ENCODE measurements at places on chromosomes 6 and 20. TPM values are rescaled to one million over a fixed set of nuclear protein-coding genes. Genes with fewer than 3 reads are reported as not detected.

- no peak for DNase-seq
Observed at GRCh38 chr20:59836767-59837166, 96.7 kb downstream of the SYCP2 start.

Gene SLC23A2
- polyA plus RNA-seq: 9.7 TPM

- DNase-seq: no peak
Observed at GRCh38 chr6:5598123-5598522, 336.8 kb downstream of the FARS2 start.

Gene ARFGEF3
- polyA plus RNA-seq: 7.6 TPM

- no peak for DNase-seq
Observed at GRCh38 chr6:17971128-17972073, 16.0 kb downstream of the KIF13A start.

DNA sequence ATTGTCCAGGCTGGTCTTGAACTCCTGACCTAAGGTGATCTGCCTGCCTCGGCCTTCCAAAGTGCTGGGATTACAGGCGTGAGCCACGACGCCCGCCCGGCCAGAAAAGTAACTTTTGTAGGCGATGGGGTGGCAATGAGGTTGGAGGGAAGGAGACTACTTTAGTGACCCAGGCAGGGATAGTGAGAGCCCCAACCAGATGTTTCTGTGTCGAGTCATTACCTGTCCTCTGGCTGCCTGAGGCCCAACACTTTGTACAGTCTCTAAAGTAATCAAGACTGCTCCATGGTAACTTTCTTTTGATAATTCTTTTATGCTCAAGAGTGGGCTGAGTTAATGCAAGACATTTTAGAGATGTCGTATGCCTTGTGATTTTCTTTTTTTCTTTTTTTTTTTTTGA lies 6.8 kb downstream of the SASH1 start:
- DNase-seq: no peak

Gene ZBTB46
- polyA plus RNA-seq: 3.4 TPM

GRCh38 chr6:136763716-136764516 lies 28.4 kb downstream of the MAP3K5 start:
- no peak for DNase-seq

Gene RBM24
- polyA plus RNA-seq: 1.7 TPM

DNA sequence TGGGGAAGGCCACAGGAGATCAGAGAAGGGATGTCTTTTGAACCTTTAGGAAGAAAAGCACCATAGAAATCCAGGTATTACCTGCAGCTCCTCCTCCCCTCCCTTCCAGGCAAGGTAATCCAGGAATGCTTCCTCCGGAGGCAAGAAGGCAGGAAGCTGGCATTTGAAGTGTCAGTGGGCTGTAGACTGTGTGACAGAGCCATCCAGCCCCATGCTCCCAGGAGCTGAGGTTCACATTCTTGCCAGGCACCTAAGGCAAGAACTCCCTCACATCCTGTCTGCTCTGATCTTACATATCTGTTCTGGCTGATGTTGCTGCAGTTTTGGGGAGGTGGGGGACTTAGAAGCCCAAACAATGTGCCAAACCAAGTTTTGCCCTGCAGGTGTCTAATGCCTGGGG lies 27.8 kb upstream of the SCUBE3 start:
- no peak for DNase-seq

Gene PGC
- polyA plus RNA-seq: 348 TPM

Gene DNAH8
- 0.02 TPM for polyA plus RNA-seq

DNA sequence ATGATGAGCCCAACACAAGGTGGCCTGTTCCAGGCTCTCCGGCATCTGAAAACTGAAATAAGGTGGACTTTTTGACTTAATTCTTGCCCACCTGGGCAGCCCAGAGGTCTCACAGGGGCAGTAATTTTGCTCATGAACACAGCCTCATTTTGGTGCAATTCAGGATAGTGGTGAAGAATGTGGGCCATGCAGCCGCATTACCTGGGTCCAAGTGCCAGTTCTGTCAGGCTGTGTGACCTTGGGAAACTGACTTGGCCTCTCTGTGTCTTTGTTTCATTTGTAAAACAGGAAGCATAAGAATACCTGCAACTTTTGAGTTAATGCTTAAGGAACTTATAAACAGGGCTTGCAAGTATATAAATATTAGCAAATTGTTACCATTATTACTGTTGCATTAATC lies 5.6 kb downstream of the PREX1 start:
- no peak for DNase-seq

GRCh38 chr6:11011787-11012234 lies 32.3 kb downstream of the ELOVL2 start:
- DNase-seq: peak; percentile 10

DNA sequence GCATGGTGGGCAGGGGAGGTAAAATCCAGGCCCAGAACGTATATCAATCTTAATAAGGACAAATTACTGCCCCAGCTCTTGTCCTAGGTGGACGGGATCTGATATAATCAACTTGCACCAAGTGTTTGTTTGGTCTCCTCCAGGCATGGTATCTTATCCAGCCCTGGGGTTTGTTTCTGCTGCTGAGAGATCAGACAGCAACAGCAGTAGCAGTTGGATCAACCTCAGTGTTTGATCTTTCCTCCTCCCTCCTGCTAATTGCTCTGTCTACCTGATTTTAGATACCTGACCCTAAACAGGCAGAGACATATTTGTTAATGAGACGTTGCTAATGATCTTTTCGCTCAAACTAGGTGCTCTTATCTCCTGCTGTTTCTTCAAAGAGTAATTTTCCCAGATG lies 100.4 kb upstream of the BACH2 start:
- no peak for DNase-seq

GRCh38 chr20:41234041-41234440 lies 83.5 kb downstream of the ZHX3 start:
- no peak for DNase-seq

- no peak for DNase-seq
Observed at GRCh38 chr20:34344238-34344637, 18.8 kb upstream of the ITCH start.

Data from lung (tissue), 17 donors.